ENCODE measurements at places on chromosomes 7 and 10.

DNA sequence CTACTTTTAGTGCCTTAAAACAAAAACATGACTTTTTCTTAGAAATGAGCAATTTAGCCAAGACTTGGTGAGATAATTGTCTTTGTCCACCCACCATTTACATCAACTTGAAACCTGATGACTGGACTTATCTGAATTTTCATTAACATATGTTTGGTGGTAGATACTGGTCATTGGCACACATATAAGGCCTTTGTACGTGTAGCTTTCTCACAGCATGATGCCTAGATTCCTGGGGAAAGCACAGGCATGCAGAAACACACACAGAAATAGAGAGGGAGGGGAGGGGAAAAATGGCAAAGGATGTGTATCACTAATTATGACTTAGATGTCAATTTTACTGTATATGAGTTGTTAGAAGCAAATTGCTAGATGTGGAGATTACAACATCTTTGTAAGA lies 488.4 kb downstream of the NXPH1 start:
- no peak for DNase-seq

- no peak for DNase-seq
Measured at GRCh38 chr10:61452655-61453641, at the start of gene TMEM26. TMEM26 (minus strand) TSS chr10:61453381; CDS start chr10:61453081, 300 bp downstream.

GRCh38 chr10:50510517-50511473 lies 113.0 kb downstream of the SGMS1 start:
- no peak for DNase-seq

DNA sequence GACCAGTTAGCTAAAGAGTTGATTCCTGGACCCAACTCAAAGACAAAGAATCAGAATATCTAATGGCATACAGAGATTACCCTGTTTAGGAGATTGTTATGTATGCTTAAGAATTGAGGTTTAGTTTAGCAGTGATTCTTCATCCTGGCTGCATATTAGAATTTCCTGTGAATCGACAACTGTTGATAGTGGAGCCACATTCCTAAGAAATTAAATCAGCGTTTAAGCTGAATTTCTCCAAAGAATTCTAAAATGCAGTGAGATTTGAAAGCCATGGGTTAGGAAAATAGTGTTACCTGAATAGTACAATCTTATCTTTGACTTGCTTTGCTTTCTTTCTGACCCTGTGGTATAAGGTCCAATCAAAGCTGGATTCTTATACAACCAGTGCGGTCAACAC lies 16.4 kb upstream of the FERD3L start:
- DNase-seq, result no peak

DNA sequence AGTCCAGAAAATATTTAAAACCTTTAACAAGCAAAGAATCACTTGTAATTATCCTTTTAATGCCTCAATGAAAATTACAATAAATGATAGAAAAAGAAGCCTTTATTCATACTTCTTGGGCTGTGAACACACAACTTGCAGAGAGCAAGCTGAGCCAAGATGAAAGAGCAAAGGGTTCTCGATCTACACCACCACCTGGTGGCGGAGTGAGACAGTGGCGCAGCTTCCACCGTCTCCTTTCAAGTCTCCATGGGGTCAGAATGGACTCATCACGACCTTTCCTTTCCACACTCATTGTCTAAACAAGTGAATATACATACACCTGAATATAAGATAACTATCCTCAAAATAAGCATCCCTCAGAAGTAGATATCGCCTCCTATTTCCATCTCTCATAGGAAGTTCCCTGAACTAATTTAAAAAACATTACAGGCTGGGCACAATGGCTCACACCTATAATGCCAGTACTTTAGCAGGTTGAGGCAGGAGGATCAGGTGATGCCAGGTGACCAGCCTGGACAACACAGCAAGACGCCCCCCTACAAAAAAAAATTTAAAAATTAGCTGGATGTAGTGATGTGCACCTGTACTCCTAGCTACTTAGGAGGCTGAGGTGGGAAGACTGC lies 40.7 kb downstream of the ATE1 start:
- peak; percentile 19 for DNase-seq

GRCh38 chr7:21029006-21029405 lies 242.3 kb upstream of the SP8 start:
- DNase-seq, result no peak

GRCh38 chr10:31669357-31669756 lies 259.3 kb downstream of the ARHGAP12 start:
- DNase-seq, result no peak

GRCh38 chr10:119207713-119208552 lies 562 bp downstream of the GRK5 start:
- DNase-seq, result peak; percentile 19

- DNase-seq, result no peak
Measured at GRCh38 chr7:76294344-76295024, 8.0 kb upstream of the HSPB1 start.

- DNase-seq, result no peak
Measured at GRCh38 chr10:28785018-28785417, 107.7 kb downstream of the BAMBI start.

GRCh38 chr10:31721096-31721495 lies 207.5 kb downstream of the ARHGAP12 start:
- no peak for DNase-seq

DNA sequence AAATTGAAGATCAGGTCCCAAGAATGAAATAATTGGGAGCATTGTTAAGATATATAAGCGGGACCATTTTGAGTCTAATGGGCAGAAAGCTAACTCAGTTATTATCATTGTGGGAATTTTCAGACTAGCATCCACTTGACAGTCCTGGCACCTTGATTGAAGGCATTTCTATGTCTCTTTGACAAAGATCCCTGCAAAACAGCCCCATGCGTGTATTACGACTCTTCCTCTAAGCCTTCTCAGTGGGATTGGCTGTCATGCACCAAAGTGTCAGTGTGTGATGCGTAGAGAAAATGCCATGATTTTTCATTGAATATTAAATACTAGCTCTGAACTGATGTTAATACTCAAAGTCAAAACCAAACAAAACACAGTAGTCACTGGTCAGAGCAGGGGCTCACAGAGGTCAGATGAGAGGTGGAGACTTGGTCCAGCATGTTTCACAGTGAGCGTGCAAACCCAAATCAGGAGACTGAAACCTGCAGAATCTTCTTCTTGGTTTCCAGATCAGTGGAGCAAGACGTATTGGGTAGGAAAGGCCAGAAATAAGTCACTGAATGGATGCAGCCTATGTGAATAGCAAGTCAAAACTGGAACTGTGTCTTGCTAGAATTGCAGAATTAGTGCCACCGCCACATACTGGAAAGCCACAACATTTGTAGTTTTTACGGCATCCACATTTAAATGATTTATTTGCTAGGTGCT lies 303.6 kb upstream of the AKR1E2 start:
- DNase-seq, result no peak

DNA sequence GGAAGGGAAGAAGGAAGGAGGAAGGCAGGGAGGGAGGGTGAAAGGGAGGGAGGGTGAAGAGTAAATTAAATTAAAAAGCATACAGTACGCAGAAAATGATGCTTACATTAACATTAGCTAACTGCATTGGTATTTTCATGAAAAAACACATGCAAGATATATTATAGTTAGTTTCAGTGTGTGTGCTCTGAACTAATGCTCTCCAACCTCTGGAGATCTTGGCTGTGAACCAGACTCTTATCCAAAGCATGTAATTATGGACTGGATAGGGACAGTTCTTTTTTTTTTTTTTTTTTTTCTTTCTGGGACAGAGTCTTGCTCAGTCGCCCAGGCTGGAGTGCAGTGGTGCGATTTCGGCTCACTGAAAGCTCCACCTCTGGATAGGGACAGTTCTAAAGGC lies 357.0 kb downstream of the FRMD4A start:
- no peak for DNase-seq

- DNase-seq, result no peak
Measured at GRCh38 chr7:156222151-156222550, 409.9 kb upstream of the SHH start.

GRCh38 chr10:70960783-70961570 lies 72.6 kb upstream of the PCBD1 start:
- DNase-seq, result no peak

GRCh38 chr10:25018703-25019102 lies 2.3 kb downstream of the THNSL1 start:
- no peak for DNase-seq

DNA sequence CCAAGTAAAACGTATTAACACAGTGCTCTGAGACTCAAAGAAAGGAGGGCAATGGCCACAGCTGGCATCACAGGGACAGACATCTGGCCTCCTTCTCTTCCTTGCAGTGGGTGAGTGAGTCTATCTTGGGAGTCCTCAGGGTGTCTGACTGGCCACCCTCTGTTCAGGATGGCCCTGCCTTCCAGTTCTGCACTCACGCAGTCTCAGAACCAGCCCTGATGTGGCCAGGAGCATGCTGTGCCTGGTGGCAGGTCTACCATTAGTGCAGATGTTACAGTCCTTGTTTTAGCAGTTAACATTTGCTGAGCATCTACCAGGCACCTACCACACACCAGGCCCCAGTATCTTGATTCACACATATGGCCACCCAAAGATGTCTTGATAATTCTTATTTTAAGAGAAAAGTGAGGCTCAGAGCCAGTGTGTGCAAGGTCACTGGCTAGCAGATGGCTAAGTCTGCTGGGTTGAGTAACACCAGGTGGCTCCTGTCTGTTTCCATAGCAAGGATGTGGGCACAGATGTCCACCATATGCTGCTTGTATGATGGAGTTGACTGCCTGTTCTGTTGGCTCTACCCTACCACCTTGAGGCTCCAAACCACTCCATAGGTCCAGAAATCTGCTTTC lies 23.2 kb upstream of the ARHGAP22 start:
- DNase-seq, result no peak

- DNase-seq, result no peak
Measured at GRCh38 chr7:117019786-117020590, 66.7 kb downstream of the ST7 start.

DNA sequence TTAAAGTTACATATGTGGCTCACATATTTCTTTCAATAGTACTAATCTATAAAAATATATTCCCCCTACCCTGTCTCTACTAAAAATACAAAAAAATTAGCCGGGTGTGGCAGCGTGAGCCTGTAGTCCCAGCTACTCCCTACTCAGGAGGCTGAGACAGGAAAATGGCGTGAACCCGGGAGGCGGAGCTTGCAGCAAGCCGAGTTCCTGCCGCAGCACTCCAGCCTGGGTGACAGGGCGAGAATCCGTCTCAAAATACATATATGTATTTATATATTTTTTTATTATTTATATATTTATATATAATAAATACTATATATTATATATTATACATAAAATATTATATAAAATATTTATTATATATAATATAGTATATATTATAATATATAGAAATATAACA lies 69.7 kb upstream of the GRM3 start:
- no peak for DNase-seq

GRCh38 chr10:129793996-129794395 lies 170.1 kb downstream of the EBF3 start:
- DNase-seq, result no peak

DNA sequence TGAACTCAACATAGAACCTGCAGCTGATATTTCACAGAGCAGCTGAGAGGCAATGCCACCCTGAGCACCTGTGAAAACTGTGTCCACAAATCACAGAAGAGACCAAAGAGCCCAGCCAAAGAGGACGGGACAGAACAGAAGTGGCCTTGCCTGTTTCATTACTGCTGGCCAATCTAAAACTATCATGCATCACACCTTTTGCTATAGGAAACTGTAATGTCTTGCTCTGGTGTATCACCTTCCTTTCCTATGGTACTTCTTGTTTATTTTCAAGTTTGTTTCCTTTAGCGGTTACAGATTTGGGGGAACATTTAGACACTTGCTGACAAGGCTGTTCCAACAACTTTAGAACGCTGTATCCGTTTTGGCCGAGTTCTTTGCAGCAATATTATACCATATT lies 80.3 kb downstream of the PIP4K2A start:
- DNase-seq, result no peak

DNA sequence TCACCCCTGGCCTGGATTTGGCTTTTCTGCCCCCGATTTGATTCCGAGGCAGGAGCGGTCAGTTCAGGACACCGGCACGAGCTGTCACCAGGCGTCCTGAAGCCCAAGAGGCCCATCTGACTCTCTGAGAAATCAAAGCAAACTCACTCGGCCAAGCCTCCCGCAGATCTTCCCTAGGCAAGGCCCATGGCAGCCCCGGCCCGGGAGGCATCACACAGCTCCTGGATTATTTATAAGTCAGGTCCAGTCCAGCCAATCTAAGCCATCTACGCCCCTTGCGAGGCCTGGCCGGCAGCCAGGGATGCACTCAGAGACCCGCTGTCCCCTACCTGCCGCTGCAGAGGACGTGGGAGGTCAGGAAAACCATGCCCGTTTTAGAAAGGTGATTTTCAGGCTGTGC lies 87.3 kb upstream of the DIP2C start:
- no peak for DNase-seq

GRCh38 chr10:123884907-123885381 lies 6.7 kb downstream of the CPXM2 start:
- no peak for DNase-seq

DNA sequence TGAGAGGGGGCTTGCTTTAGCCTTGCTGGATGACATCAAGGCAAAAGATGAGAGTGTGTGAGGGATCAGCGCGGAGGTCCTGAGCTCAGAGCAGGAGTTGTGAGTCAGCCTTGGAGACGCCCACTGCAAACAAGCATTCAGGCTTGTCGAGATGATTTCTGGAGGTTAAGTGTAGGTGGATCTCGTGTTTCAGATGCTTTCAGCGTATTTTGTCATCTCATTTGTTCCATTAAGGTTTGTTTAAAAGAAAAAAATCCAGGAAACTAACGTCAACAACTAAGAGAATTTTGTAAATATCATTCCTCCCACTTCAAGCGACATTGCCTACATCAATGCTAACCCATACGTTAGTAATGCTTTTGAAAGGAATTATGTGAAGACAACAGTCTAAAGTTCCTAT lies 715.4 kb upstream of the NRP1 start:
- DNase-seq, result peak; percentile 27

DNA sequence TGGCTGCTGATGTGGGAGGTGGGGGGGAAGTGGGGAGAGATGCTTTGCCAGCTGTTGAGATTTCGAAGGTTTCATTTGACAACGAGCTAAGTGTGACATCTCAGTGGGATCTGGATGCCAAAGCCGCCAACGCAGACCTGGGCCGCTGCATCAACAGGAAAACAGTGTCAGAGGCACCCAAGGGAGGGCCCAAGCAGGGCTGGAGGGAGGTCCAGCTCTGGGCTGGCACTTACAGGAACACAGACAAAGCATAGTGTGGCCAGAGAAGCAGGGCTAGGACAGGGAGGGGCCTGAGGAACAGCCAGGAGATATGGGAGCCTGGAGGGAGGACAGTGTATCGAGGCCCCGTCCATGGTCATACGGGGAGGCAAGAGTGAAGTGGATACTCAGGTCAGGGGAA lies 73.1 kb downstream of the GTF2IRD1 start:
- no peak for DNase-seq
